Testis (tissue), 5 donors: ENCODE measurements at places on chromosomes 1 and 21. TPM values are rescaled to one million over a fixed set of nuclear protein-coding genes. Genes with fewer than 3 reads are reported as not detected.
A peak's percentile ranks its signal among the peaks of the same experiment; 100 is the strongest.

Gene MFAP2
- polyA plus RNA-seq: 22.0 TPM

Gene CCDC17
- 4.4 TPM for polyA plus RNA-seq

Gene MAEL
- polyA plus RNA-seq: 333 TPM

Gene PTPN22
- 1.6 TPM for polyA plus RNA-seq

Gene EXTL2
- polyA plus RNA-seq: 16.1 TPM

DNA sequence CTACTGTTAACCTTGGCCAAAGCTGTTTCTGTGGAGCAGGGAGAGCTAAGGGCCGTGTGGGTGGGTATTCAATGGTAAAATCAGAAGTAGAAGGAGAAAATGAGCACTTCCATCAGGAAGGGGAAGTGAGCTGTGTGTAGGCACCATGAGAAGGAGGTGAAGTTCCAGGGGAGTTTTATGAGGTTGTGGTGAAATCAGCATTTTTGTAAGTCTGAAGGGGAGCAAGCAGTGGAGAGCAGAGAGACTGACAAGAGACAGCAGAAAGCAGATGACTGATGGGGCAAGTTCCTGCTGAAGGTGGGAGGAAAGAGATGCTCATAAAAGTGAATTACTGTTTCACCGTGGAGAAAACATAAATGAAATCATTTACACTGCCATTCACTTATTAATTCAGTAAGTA lies 2.7 kb upstream of the GPR88 start:
- DNase-seq: no peak

DNA sequence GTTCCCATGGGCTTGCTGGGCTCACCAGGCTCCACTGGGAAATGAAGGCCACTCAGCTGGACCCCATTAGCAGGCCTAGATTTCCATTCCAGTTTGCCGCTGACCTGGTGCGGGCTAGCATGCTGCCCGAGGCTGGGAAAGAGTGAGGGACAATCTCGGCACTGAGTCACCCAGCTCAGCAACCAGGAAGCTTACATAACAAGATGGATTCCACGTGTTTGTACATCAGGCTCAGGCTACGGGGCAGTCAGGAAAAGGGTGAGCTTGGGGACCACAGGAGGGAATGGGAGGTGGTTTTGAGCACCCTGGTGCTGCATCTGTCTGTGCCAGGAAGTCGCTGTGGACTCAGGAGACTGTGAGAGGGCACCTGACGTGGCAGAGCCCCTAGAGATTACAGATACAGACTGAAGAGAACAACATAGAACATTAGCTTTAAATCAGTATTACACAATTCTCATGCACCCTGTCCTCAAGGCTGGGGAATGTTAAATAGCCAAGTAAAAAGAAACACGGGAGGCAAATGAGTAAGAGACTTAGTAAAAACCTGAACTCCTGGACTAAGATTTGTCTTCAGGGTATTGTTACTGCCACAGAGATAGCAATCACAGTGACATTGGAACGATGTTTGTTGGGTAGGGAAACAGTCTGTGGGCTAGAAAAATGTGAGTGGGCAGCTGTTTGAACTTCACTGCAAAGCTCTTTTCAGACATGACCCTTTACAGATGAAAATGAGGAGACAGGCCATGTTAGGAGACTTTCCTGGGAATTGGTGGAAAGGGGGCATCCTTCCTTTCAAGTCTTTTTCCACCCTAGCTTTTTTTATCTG lies 51.1 kb downstream of the GLUL start:
- no peak for DNase-seq

- DNase-seq: no peak
These were observed 7.8 kb downstream of the STK40 start for GRCh38 chr1:36377791-36378492.

GRCh38 chr1:116431870-116432500 lies 58.9 kb downstream of the ATP1A1 start:
- no peak for DNase-seq

- DNase-seq: no peak
These were observed 72.9 kb downstream of the CCDC185 start for GRCh38 chr1:223466151-223466550.

DNA sequence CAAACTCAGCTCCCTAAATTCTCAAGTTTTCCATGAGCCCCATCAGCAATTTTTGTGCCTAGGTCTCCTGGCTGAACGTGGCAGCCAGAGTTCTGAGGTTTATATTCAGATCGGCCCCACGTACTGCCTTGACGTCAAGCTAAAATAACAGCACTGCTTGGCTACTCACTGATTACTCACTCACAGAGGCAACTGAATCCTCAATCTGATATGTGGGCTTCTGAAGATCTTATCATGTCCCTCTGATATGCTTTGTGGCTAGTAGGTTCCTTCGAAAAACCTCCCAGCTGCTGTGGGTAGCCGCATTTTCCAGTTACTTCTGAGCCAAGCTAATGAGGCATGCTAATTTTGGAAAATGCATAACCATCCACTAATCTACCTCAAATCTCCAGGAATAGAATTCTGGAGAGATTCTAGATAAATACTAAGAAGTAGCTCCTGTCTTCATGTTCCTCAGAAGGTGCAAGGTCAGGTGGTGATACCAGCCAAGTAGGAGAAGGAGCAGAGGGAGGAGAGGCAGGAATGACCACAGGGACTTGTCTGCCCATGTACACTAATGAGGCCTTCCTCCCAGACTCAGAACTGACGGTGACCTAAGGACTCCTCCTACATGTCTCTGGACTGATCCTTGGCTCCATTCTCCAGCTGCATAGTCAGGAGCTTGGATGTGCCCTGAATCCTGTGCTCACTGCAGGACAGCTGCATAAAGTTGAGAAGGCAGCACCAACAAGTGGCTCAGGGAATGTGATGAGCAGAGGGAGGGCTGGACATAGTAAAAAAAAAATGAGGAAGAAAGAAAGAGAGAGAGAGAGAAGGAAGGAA lies 263.7 kb downstream of the TNR start:
- no peak for DNase-seq

- DNase-seq: no peak
These were observed 21.5 kb downstream of the NPHP4 start for GRCh38 chr1:5970610-5971273.

DNA sequence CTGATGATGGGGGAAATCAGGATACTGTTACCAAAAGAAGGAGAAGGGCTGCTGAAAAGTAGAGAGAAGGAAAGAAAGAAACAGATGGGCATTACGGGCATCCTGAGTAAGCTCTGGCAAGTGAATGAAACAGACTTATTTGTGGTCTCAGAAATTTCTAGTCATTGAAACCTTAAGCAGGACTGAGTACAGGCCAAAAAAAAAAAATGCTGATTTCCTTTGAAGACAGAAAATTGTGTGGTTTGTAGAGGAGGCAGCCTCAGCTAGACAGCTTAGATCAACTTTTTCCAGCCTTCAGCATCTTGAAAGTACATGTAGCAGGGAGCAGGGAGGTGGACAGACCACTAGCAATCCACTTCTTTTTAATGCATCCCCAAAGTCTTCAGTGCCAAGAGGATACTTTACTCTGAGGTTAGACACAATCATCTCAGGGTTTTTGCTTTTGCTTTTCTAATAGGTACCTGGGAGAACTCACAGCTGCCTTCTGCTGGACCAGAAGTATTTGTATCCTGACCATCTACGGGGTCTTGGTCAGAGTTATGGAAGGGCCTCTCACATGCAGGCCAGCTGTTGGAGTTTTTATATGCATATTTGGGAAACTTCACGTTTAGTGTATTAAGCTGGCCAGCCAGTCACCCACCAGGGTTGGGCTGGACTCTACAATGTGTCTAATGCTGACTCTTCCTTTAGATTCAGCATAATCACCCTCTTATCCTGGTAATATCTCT lies 10.6 kb upstream of the CAPZB start:
- DNase-seq: no peak

DNA sequence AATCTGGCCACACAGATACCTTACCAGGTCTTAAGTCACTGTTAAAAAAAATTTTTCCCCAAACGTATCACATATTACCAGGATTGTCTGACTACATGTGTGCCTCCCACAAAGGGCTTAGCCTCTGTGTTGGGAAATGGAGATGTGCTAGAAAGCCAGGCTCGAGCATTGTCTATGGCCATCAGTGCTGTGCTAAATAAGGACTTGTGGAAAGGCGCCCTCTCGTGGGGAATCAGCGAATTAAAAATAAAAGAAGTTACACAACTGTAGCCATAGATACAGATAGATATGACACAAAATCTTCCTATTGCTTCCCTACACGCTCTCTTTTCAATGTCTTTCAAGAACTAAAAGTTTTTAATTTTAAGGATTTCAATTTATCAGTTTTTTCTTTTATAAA lies 47.5 kb upstream of the CRNN start:
- peak; percentile 85 for DNase-seq
